A549 treated with Mapracorat at 1 μM for 4 hours (cell line): ENCODE measurements at places on chromosomes 5 and 9. TPM values are rescaled to one million over a fixed set of nuclear protein-coding genes. Genes with fewer than 3 reads are reported as not detected.

Gene TSSK1B
- not detected in 5 replicates for total RNA-seq

Gene PFN3
- not detected in 5 replicates for total RNA-seq

Gene SET
- 387 to 482 TPM (median 413 TPM) in 5 replicates for total RNA-seq

Gene NPR3
- 15.4 to 19.6 TPM (median 16.7 TPM) in 5 replicates for total RNA-seq

Gene AGXT2
- total RNA-seq = not detected in 5 replicates

Gene FGF18
- total RNA-seq = 1.2 to 1.5 TPM (median 1.2 TPM) in 5 replicates

Gene C7
- not detected in 5 replicates for total RNA-seq

Gene TMEM232
- total RNA-seq = 0.23 TPM in 1 of 5 replicates, not detected in the others

Gene SMIM33
- total RNA-seq = not detected in 5 replicates

Gene SETX
- total RNA-seq = 18.5 to 20.6 TPM (median 19.9 TPM) in 5 replicates

Gene SCAI
- 1.3 to 2.2 TPM (median 1.8 TPM) in 5 replicates for total RNA-seq

Gene PIP5KL1
- 1.0 to 3.5 TPM (median 1.6 TPM) in 5 replicates for total RNA-seq

Gene GABRA6
- total RNA-seq = not detected in 5 replicates

Gene CSF1R
- 0.10 to 0.20 TPM (median 0.18 TPM) in 5 replicates for total RNA-seq

Gene SPATA31D4
- total RNA-seq = not detected in 5 replicates

Gene REEP2
- 6.8 to 7.4 TPM (median 7.1 TPM) in 5 replicates for total RNA-seq

Gene SGCD
- total RNA-seq = 3.4 to 4.8 TPM (median 4.6 TPM) in 5 replicates

Gene FBP2
- not detected in 5 replicates for total RNA-seq

Gene LMNB1
- 55.3 to 72.9 TPM (median 60.3 TPM) in 5 replicates for total RNA-seq

Gene GGTA1
- total RNA-seq = not detected in 5 replicates

Gene SH2D3C
- 0.06 to 0.15 TPM (median 0.09 TPM) in 5 replicates for total RNA-seq

Gene PLAC8L1
- total RNA-seq = not detected in 5 replicates

Gene OXCT1
- total RNA-seq = 2.5 to 3.7 TPM (median 2.9 TPM) in 5 replicates
